ENCODE measurements at places on chromosomes 4 and X. TPM values are rescaled to one million over a fixed set of nuclear protein-coding genes. Genes with fewer than 3 reads are reported as not detected.

DNA sequence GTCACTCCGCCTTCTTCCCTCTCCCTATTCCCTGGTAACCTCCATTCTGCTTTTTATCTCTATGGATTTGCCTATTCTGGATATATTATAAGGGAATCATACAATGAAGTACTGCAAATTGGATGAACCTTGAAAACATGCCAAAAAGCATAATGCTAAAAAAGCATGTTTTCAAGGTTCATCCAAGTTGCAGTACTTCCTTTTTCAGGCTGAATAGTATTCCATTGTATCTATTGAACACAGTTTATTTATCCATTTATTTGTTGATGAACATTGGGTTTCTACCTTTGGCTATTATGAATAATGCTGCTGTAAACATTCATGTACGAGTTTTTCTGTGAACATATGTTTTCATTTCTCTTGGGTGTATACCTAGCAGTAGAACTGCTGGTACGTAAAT is 9.2 kb downstream of the SAP30 start:
- H3K36me3 ChIP-seq, result peaks cover 4% of the 10 kb centered on the region
- H3K4me3 ChIP-seq, result no peak overlapping the region
- no peaks in the 10 kb centered on the region for H3K4me1 ChIP-seq
- DNase-seq, result no peak
- H3K27ac ChIP-seq, result no peak overlapping the region

- peaks cover 3% of the 10 kb centered on the region for H3K36me3 ChIP-seq
- no peaks in the 10 kb centered on the region for H3K27me3 ChIP-seq
- peaks cover 16% of the 10 kb centered on the region for H3K4me1 ChIP-seq
- H3K27ac ChIP-seq, result no peak overlapping the region
- H3K4me3 ChIP-seq, result no peak overlapping the region
These were observed 1.7 kb downstream of the EMD start for GRCh38 chrX:154380787-154381186.

- H3K27ac ChIP-seq, result no peak overlapping the region
- no peaks in the 10 kb centered on the region for H3K27me3 ChIP-seq
- H3K4me1 ChIP-seq, result no peaks in the 10 kb centered on the region
These were observed 173.2 kb upstream of the TECRL start for GRCh38 chr4:64582492-64582891.

- no peaks in the 10 kb centered on the region for H3K36me3 ChIP-seq
- H3K27ac ChIP-seq, result no peak overlapping the region
- no peak overlapping the region for H3K4me3 ChIP-seq
- no peak for DNase-seq
- H3K27me3 ChIP-seq, result no peaks in the 10 kb centered on the region
- H3K4me1 ChIP-seq, result no peaks in the 10 kb centered on the region
These were observed 72.4 kb downstream of the SORCS2 start for GRCh38 chr4:7264694-7265093.

DNA sequence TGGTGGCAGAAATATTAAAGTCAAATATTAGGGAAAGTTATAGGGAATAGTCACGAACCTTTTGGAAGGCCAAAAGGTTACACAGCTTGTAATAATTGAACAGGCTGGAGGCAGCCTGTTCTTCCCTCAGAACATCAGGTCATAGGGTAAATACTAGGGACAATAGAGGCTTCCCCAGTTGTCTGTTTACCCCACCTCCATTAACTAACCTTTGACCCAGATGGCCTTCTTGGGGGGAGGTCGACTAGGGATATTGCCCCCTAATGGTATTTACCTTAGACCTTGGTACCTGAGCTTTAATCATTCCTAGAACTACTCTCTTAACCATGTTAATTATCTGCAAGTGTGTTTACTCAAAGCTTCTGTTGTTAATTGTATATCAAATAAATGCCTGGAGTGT is 26.0 kb downstream of the C4orf17 start:
- no peak for DNase-seq
- peaks cover 31% of the 10 kb centered on the region for H3K4me1 ChIP-seq
- H3K4me3 ChIP-seq, result no peak overlapping the region
- H3K27me3 ChIP-seq, result no peaks in the 10 kb centered on the region
- H3K27ac ChIP-seq, result no peak overlapping the region

DNA sequence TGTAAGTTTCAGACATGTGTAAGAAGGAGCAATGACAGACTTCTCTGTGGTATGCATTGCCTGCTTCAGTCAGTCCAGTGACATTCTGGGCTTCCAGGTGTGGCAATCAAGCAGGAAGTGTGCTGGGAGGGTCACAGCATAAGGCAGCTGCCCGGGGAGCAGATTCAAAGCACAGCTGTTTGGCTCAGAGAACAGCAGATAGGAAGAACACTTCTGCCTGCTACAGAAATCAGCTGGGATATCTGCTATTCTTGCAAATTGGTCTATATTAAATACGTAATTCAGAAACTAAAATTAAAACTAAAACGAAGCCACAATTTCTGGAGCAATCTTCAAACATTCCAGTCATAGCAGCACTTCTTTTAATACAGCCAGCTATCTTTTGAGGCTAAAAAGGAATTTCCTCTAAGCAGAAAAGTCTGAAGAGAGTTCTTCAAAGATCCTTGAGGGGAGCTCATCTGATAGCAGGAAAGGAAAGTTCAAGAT is 47.5 kb upstream of the GALNT7 start:
- H3K4me3 ChIP-seq, result no peak overlapping the region
- peak; percentile 55 for DNase-seq
- no peaks in the 10 kb centered on the region for H3K4me1 ChIP-seq
- no peaks in the 10 kb centered on the region for H3K27me3 ChIP-seq

DNA sequence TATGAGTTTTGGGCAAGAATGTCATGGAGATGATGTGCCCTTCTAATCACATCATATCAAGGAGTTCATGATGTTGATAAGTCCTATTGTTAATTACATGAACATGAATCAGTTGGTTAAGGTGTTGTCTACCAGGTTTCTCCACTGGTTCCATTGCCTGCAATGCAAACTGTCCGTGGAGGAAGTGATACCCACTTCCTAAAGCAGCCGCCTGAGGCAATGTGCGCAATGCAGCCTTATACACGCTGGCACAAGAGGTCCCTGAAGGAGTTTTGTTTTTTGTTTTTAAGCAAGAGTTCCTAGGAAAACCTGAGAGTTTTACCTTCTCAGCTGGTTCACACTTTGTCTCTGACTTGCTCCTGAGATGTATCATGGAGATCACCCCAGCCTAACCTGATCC is 5.9 kb upstream of the GPKOW start:
- H3K36me3 ChIP-seq, result no peaks in the 10 kb centered on the region
- DNase-seq, result no peak

- DNase-seq, result no peak
- H3K4me1 ChIP-seq, result no peaks in the 10 kb centered on the region
- no peaks in the 10 kb centered on the region for H3K36me3 ChIP-seq
- no peaks in the 10 kb centered on the region for H3K27me3 ChIP-seq
These were observed 16.1 kb downstream of the CLCN4 start for GRCh38 chrX:10172877-10173276.

GRCh38 chr4:107600436-107600835 is 119.6 kb downstream of the PAPSS1 start:
- no peak overlapping the region for H3K4me3 ChIP-seq
- H3K27ac ChIP-seq, result no peak overlapping the region
- no peaks in the 10 kb centered on the region for H3K4me1 ChIP-seq
- no peaks in the 10 kb centered on the region for H3K27me3 ChIP-seq
- no peak for DNase-seq

GRCh38 chr4:146959692-146960091 is 14.0 kb upstream of the TTC29 start:
- no peak overlapping the region for H3K27ac ChIP-seq
- H3K4me3 ChIP-seq, result no peak overlapping the region
- no peaks in the 10 kb centered on the region for H3K4me1 ChIP-seq
- peaks cover 2% of the 10 kb centered on the region for H3K27me3 ChIP-seq
- no peaks in the 10 kb centered on the region for H3K36me3 ChIP-seq

GRCh38 chrX:133985164-133985966 is at the start of gene GPC3:
Gene GPC3 (minus strand): TSS chrX:133985594.
- H3K27me3 ChIP-seq, result peaks cover 4% of the 10 kb centered on the region
- no peak within 1 kb of the TSS for H3K27ac ChIP-seq
- H3K36me3 ChIP-seq, result no peaks in the 10 kb centered on the region
- no peaks in the 10 kb centered on the region for H3K4me1 ChIP-seq
- DNase-seq, result peak; percentile 67

GRCh38 chrX:124395145-124395880 is 49.0 kb downstream of the SH2D1A start:
- no peak overlapping the region for H3K4me3 ChIP-seq
- no peak for DNase-seq
- H3K27me3 ChIP-seq, result no peaks in the 10 kb centered on the region
- H3K36me3 ChIP-seq, result no peaks in the 10 kb centered on the region

- H3K4me3 ChIP-seq, result no peak overlapping the region
- no peaks in the 10 kb centered on the region for H3K27me3 ChIP-seq
- peaks cover 17% of the 10 kb centered on the region for H3K36me3 ChIP-seq
- H3K4me1 ChIP-seq, result no peaks in the 10 kb centered on the region
- H3K27ac ChIP-seq, result no peak overlapping the region
These were observed 79.8 kb downstream of the PAPSS1 start for GRCh38 chr4:107640197-107640596.

GRCh38 chr4:137274404-137274803 is 257.9 kb downstream of the PCDH18 start:
- no peaks in the 10 kb centered on the region for H3K36me3 ChIP-seq
- H3K27ac ChIP-seq, result no peak overlapping the region
- peak; percentile 2 for DNase-seq
- H3K27me3 ChIP-seq, result no peaks in the 10 kb centered on the region
- no peaks in the 10 kb centered on the region for H3K4me1 ChIP-seq

GRCh38 chr4:54189140-54189539 is 40.0 kb upstream of the PDGFRA start:
- H3K27me3 ChIP-seq, result no peaks in the 10 kb centered on the region
- H3K27ac ChIP-seq, result no peak overlapping the region
- H3K4me1 ChIP-seq, result peaks cover 5% of the 10 kb centered on the region
- no peaks in the 10 kb centered on the region for H3K36me3 ChIP-seq
- H3K4me3 ChIP-seq, result no peak overlapping the region

- H3K4me3 ChIP-seq, result no peak overlapping the region
- H3K27ac ChIP-seq, result no peak overlapping the region
- peaks cover 14% of the 10 kb centered on the region for H3K27me3 ChIP-seq
- no peaks in the 10 kb centered on the region for H3K36me3 ChIP-seq
These were observed 18.6 kb downstream of the HELT start for GRCh38 chr4:185036842-185037241.

- H3K27me3 ChIP-seq, result no peaks in the 10 kb centered on the region
- H3K4me1 ChIP-seq, result no peaks in the 10 kb centered on the region
- H3K36me3 ChIP-seq, result no peaks in the 10 kb centered on the region
These were observed 41.6 kb upstream of the ACSL4 start for GRCh38 chrX:109774706-109775105.

DNA sequence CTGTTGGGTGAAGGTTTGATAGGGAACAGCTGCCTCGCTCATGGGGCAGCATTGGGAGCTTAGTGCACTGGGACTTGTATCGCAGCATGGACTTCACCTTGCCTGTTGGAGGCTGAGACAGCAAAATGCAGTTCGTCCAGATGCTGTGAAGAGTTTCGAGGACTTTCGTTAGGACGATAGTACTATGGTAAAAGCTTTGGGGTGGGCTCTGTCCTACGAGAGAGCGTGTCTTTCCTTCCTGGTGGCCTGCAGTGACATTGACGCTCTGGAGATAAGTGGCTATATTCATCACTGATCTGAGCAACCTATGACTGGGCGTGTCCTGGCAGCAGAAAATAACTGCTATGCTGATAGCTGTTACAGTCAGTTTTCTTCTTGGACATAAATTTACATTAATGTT is 44.8 kb downstream of the ARHGAP10 start:
- H3K27me3 ChIP-seq, result no peaks in the 10 kb centered on the region
- DNase-seq, result peak; percentile 81
- H3K4me3 ChIP-seq, result no peak overlapping the region
- no peaks in the 10 kb centered on the region for H3K36me3 ChIP-seq

- no peak overlapping the region for H3K27ac ChIP-seq
- H3K36me3 ChIP-seq, result peaks cover 30% of the 10 kb centered on the region
- H3K27me3 ChIP-seq, result no peaks in the 10 kb centered on the region
- no peak for DNase-seq
- no peaks in the 10 kb centered on the region for H3K4me1 ChIP-seq
These were observed 57.2 kb downstream of the RUFY3 start for GRCh38 chr4:70778888-70779422.

GRCh38 chrX:148159796-148160195 is 178.7 kb downstream of the FMR1NB start:
- no peaks in the 10 kb centered on the region for H3K36me3 ChIP-seq
- peak overlapping the region; percentile 64 for H3K27ac ChIP-seq
- DNase-seq, result peak; percentile 32

DNA sequence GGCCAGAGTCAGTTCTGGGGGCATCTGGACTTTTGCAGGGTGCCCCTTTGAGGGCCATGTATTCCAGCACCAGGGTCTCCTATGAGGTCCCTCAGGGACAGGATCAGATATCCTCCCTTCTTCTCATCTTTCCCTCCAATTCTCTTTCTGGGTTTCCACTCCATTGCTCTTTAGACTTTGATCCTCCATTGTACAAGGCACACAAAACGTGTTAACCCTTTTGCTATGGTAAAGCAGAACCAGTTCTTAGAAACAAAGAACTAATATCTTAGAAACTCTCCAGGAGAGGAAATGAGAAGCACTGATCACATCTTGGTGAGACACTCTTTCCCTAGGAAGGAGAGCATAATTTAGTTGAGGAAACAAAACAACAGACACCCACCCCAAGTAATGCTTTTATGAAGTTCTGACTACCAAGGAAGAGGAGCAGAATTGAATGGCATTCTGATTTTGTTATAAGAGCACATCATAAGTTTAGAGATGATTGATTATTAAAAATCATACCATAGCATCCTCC is 200.7 kb upstream of the NPY2R start:
- H3K4me3 ChIP-seq, result no peak overlapping the region
- DNase-seq, result no peak
- H3K27me3 ChIP-seq, result no peaks in the 10 kb centered on the region
- H3K27ac ChIP-seq, result no peak overlapping the region
- H3K36me3 ChIP-seq, result no peaks in the 10 kb centered on the region
- H3K4me1 ChIP-seq, result no peaks in the 10 kb centered on the region

Gene GSX2
- not detected for polyA plus RNA-seq

Gene AREG
- polyA plus RNA-seq, result 4.6 TPM

Gene CFAP47
- polyA plus RNA-seq, result 0.04 TPM

Gene NLRP2B
- 0.03 TPM for polyA plus RNA-seq

Gene DMD
- 23.3 TPM for polyA plus RNA-seq

Gene KLHL13
- polyA plus RNA-seq, result 73.6 TPM

Gene AMBN
- not detected for polyA plus RNA-seq

Gene FRMPD4
- 0.19 TPM for polyA plus RNA-seq

Gene RHOH
- 3.1 TPM for polyA plus RNA-seq

Gene EGF
- 28.3 TPM for polyA plus RNA-seq

Gene RRH
- 0.28 TPM for polyA plus RNA-seq

Measured in large intestine (tissue), 12 donors.